Neural crest cell (in vitro differentiated cells): ENCODE measurements at places on chromosomes 16 and 17. TPM values are rescaled to one million over a fixed set of nuclear protein-coding genes. Genes with fewer than 3 reads are reported as not detected.

GPRC5B gene
- 58.5 and 59.3 TPM in 2 replicates for total RNA-seq

CMIP gene
- 41.2 and 44.6 TPM in 2 replicates for total RNA-seq

ZNF48 gene
- total RNA-seq, result 59.9 and 60.9 TPM in 2 replicates

- DNase-seq, result peak; percentile 11
These were observed 415.1 kb downstream of the NPIPA8 start for GRCh38 chr16:17921357-17921978.

DNA sequence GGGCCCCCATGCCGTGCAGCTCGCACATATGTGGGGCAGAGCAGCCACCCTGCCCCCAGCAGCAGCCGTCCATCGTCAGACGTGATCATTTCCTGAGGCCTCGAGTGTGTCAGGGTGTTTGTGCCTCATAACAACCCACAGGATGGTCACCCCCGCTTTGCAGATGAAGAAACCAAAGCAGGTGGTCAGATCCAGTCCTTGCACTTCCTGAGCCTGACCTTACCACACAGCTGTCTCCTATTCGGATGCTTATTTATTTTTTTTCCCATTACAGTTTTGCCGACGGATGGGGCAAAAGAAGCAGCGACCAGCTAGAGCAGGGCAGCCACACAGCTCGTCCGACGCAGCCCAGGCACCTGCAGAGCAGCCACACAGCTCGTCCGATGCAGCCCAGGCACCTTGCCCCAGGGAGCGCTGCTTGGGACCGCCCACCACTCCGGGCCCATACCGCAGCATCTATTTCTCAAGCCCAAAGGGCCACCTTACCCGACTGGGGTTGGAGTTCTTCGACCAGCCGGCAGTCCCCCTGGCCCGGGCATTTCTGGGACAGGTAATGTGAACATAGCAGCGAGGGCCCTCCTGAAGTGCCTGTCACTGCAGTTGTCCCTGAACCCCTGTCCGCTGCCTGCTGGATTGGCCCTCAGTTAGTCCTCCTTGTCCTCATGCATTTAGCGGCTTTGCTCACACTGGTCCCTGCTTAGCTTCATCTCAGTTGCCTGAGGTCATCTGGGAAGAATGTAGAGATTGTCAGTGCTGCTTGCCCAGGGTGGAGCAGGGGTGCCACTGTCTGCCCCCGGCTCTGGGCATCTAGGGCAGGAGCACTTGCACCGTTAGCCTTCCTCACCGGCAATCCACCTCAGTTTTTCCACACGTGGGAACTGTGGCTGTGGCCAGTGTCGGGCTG lies 1.4 kb downstream of the MPG start:
- DNase-seq, result no peak
